ENCODE measurements at places on chromosomes 12 and 14. TPM values are rescaled to one million over a fixed set of nuclear protein-coding genes. Genes with fewer than 3 reads are reported as not detected.

The TPH2 gene
- not detected for total RNA-seq

The KRT75 gene
- total RNA-seq: not detected

The SERPINA12 gene
- total RNA-seq: not detected

The C12orf56 gene
- 11.6 TPM for total RNA-seq

The GUCY2C gene
- not detected for total RNA-seq

The CIROP gene
- total RNA-seq: not detected

The CLMN gene
- 49.8 TPM for total RNA-seq

The GPR84 gene
- total RNA-seq: 0.42 TPM

The GDF11 gene
- 1.8 TPM for total RNA-seq

The NOS1 gene
- total RNA-seq: 32.4 TPM

DNA sequence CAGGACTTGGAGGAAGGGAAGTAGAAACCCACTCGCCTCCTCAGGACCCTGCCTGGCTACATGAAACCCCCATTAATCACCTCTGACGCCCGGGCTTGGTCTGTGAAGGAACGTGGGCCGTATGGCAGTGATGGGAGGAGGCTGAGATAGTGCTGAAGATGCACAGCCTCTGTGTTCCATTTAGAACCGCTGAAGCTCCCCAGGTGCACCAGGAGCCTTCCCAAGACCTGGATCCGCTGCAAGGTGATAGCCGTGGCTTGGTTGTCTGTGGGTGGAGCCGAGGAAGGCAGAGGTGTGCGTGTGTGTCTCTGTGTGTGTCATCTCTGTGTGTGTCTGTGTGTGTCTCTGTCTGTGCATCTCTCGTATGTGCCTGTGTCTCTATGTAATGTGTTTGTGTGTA lies 293.1 kb downstream of the CACNA1C start:
- H3K4me3 ChIP-seq: no peak overlapping the region
- DNase-seq: no peak
- no peaks in the 10 kb centered on the region for H3K4me1 ChIP-seq
- H3K27ac ChIP-seq: no peak overlapping the region

DNA sequence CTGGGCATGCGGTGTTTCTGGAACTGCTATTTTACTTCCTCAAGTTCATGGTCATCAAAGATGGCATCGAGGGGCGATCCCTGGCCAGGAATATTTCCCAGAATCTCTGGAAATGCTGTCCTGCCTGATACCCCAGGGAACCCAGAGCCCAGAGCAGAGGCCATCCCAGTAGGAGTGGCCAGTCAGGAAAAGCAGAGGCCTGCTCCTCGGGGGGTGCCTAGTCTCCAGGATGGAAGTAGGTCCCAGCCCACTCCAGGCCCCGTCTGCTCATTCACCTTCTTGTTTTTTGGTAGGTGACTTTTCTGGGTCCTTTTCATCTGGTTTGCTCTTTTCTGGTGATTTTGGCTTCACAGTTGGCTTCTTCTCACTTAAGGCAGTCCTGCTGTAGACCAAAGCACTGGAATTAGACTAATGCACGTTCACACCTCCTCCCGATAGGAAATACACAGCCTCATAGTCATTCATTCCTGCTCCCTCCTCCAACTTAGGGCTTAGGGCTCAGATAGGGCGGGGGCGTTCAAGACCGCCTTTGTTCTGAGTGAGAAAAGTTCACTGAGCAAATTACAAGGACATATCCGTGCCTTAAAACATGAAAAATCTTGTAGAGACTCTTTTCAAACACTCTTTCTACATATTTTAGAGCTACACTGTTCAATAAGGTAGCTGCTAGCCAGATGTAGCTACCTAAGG lies 51.1 kb downstream of the TRAFD1 start:
- no peaks in the 10 kb centered on the region for H3K27me3 ChIP-seq
- peak overlapping the region; percentile 34 for H3K27ac ChIP-seq
- peaks cover 74% of the 10 kb centered on the region for H3K36me3 ChIP-seq
- H3K4me3 ChIP-seq: no peak overlapping the region
- H3K4me1 ChIP-seq: no peaks in the 10 kb centered on the region

GRCh38 chr12:78863482-78864402 lies 832 bp upstream of the SYT1 start:
- peak; percentile 14 for DNase-seq
- H3K27ac ChIP-seq: peak overlapping the region; percentile 21
- no peaks in the 10 kb centered on the region for H3K36me3 ChIP-seq
- H3K4me1 ChIP-seq: peaks cover 8% of the 10 kb centered on the region
- H3K4me3 ChIP-seq: peak overlapping the region; percentile 45
- H3K27me3 ChIP-seq: no peaks in the 10 kb centered on the region

- DNase-seq: no peak
- no peak overlapping the region for H3K4me3 ChIP-seq
- H3K4me1 ChIP-seq: no peaks in the 10 kb centered on the region
Observed at GRCh38 chr12:101018540-101018939, 191.5 kb downstream of the SLC5A8 start.

DNA sequence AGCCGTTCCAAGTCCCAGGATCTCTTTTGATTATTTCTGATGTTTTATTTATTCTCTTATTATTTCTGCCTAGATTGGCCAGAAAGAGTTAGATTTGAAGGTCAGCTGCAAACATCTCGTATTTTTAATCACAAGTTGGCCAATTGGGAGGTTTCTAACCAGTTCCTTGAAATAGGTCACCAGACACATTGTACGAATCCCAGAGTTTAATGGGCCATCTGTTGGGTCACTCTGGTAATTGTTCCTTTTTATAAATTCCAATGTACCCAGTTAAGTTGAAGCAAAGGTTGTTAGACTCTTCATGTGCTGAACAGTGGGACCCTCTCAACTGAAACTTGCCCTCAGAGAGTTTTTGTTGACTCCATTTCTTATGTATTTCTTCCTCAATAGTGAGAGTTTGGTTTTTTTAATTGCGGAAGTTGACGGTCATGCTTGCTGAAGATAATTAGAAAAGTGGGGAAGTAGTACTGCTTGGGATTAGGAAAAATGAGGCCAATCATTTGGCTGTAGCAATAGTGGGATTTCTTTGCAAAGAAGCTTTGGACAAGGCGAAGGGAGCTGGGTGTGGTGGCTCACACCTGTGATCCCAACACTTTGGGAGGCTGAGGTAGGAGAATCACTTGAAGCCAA lies 382.7 kb upstream of the RGS6 start:
- DNase-seq: no peak
- no peaks in the 10 kb centered on the region for H3K4me1 ChIP-seq
- H3K27ac ChIP-seq: no peak overlapping the region
- no peaks in the 10 kb centered on the region for H3K36me3 ChIP-seq
- H3K27me3 ChIP-seq: no peaks in the 10 kb centered on the region

DNA sequence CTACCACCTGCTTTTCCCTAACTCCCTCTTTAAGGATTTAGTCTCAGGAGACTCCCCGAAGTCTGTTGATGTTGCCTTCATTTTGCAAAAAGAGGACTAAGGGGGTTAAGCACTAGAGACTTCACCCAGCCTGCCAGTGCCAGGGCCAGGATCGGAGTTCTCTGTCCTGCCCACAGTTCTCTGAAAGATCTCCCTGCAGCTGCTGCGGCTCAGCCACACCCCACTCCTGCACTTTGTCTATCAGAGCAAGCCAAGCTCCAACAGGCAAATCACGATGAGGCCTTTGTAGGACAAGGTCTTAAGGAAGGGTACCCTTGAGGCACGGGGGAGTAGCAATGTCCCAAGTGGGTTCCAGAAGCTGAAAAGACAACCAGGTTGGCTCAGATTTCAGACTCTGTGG lies 148.8 kb upstream of the EGLN3 start:
- no peak overlapping the region for H3K4me3 ChIP-seq
- H3K27ac ChIP-seq: no peak overlapping the region
- no peaks in the 10 kb centered on the region for H3K4me1 ChIP-seq
- no peaks in the 10 kb centered on the region for H3K27me3 ChIP-seq

DNA sequence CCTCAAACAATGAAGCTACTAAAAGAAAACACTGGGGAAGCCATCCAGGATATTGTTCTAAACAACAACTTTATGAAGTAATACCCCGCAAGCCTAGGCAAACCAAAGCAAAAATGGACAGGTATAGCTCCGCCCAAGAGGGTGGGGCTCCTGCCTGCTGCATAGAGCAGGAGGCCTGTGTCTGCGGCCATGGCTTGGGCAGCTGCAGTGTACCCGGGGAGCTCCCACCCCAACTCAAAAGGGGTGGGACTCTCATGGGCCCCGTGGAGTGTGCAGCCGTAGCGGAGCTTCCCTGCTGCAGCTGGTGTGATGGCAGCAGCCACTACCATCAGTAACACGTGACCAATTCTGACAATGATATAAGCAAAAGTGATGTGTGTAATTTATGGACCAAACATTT lies 264.2 kb upstream of the KITLG start:
- H3K27me3 ChIP-seq: no peaks in the 10 kb centered on the region
- H3K36me3 ChIP-seq: no peaks in the 10 kb centered on the region
- no peak overlapping the region for H3K27ac ChIP-seq

- H3K4me3 ChIP-seq: peak overlapping the region; percentile 13
- DNase-seq: no peak
- no peaks in the 10 kb centered on the region for H3K4me1 ChIP-seq
- no peaks in the 10 kb centered on the region for H3K36me3 ChIP-seq
Observed at GRCh38 chr12:42097971-42098370, 46.7 kb downstream of the GXYLT1 start.

- H3K4me3 ChIP-seq: no peak overlapping the region
- H3K36me3 ChIP-seq: no peaks in the 10 kb centered on the region
- no peaks in the 10 kb centered on the region for H3K27me3 ChIP-seq
Observed at GRCh38 chr14:35353409-35354172, 51.0 kb downstream of the NFKBIA start.

GRCh38 chr14:100278702-100279101 lies 27.5 kb downstream of the SLC25A29 start:
- H3K36me3 ChIP-seq: no peaks in the 10 kb centered on the region
- H3K27me3 ChIP-seq: no peaks in the 10 kb centered on the region
- no peak for DNase-seq
- no peak overlapping the region for H3K4me3 ChIP-seq
- H3K27ac ChIP-seq: no peak overlapping the region
- peaks cover 51% of the 10 kb centered on the region for H3K4me1 ChIP-seq

- no peaks in the 10 kb centered on the region for H3K4me1 ChIP-seq
- H3K36me3 ChIP-seq: no peaks in the 10 kb centered on the region
- no peak for DNase-seq
- peaks cover 2% of the 10 kb centered on the region for H3K27me3 ChIP-seq
Observed at GRCh38 chr12:102917026-102917787, at the start of gene PAH. PAH (minus strand) TSS chr12:102917244; CDS start chr12:102917130, 114 bp downstream.

- H3K27ac ChIP-seq: no peak overlapping the region
- no peaks in the 10 kb centered on the region for H3K27me3 ChIP-seq
- no peaks in the 10 kb centered on the region for H3K4me1 ChIP-seq
- H3K4me3 ChIP-seq: no peak overlapping the region
Observed at GRCh38 chr12:30417697-30418231, 277.9 kb downstream of the IPO8 start.

- H3K4me1 ChIP-seq: no peaks in the 10 kb centered on the region
- no peak overlapping the region for H3K4me3 ChIP-seq
- no peaks in the 10 kb centered on the region for H3K36me3 ChIP-seq
- no peak overlapping the region for H3K27ac ChIP-seq
- H3K27me3 ChIP-seq: no peaks in the 10 kb centered on the region
Observed at GRCh38 chr12:84619053-84619571, 293.5 kb downstream of the SLC6A15 start.

DNA sequence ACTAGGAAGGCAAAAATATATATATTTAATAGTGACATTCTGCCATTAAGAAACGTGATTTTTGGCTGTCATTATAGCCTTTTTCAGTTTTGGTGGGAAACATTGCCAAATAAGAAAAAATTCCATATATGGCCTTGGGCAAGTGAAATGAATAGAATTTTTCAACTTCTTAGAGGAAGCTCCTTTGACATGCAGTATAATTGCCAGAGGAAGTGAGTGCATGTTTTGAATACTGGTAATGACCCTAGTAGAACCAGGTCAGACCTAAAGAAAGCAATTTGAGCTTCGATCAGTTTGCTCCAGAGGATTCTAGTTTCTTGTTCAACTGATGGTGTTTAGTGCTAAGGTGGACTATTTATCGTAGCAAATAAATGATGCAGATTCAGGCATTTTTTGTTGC lies 26.2 kb upstream of the TRIM9 start:
- H3K27ac ChIP-seq: no peak overlapping the region

DNA sequence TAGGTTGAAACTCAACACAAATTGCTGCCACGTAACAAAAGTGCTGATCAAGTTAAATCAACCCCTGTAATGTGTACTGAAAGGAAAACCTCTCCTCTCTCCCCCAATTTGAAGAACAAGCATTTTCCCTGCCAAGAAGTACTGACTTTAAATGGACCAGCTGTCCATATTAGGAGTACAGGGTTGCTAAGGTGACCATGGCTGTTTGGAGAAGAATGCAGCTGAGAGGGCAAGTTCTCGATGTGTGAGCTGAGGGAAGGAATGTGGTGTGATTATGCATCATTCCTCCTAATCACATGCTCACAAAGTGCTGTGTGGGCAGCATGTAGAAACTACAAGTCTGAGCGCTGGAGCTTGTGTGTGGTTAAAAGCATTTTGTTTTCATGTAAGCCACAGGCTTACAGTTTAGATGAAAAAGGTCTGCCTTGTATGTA lies 50.9 kb upstream of the CCT2 start:
- no peak for DNase-seq
- H3K4me3 ChIP-seq: no peak overlapping the region
- no peaks in the 10 kb centered on the region for H3K36me3 ChIP-seq
- H3K27ac ChIP-seq: peak overlapping the region; percentile 83

DNA sequence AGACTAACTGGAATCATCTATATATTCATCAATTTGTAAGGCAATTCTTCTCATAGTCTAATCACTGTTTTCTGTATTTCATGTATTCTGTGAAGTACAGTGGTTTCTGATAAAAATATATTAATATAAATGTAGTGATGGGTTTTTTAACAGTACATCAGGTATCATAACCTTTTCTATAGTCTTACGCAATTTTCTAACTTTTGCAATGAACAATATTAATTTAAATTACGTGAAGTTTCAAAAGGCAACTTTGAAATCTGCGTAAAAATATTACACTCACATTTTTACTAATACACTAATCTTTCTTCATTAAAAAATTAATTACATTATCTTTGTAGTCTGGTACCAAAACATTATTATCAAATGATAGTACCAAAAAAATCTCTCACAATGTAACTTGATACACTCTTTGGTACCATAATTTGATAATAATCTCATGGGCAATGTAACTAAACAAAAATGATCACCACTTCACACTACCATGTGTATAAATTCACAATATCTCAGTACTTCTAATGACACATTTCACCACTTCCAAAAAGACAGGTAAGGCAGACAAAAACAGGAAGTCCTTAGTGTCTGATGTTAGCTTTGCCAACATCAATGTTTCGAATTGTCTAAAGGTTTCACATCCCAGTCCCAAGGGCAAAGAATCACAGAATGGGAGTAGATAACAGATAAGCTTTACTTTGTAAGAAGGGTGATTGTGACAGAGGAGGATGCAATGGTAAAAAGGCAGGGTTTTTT lies 8.7 kb downstream of the DNAI7 start:
- H3K4me1 ChIP-seq: no peaks in the 10 kb centered on the region
- no peak for DNase-seq
- no peaks in the 10 kb centered on the region for H3K36me3 ChIP-seq

DNA sequence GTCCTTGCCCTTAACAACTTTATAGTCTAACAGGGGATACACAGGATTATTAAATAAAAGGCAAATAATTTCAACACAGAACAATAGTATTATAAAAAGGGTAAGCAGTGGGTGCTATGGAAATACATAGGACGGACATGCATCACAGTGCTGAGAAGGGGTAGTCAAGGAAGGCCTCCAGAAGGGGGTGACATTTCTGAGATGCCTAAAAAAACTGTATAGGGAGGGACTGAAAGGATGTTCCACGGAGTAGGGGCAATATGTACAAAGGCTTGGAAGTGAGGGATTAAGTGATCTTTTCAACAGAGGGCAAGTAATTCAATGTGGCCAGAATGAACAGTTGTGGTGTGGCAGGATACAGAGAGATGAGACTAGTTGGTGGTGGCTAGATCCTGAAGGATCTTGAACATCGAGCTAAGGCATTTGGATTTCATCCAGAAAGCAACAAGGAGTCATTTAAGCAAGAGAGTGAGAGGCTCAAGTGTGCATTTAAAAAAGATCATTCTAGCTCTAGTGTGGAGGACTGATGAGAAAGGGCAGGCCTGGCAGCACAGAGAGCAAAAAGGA lies 8.9 kb upstream of the ATP5MC2 start:
- no peak for DNase-seq
- H3K27ac ChIP-seq: no peak overlapping the region
- no peak overlapping the region for H3K4me3 ChIP-seq

Data from tibial nerve (tissue), 4 donors.